ENCODE measurements at places on chromosomes 16 and 17. TPM values are rescaled to one million over a fixed set of nuclear protein-coding genes. Genes with fewer than 3 reads are reported as not detected.

DNA sequence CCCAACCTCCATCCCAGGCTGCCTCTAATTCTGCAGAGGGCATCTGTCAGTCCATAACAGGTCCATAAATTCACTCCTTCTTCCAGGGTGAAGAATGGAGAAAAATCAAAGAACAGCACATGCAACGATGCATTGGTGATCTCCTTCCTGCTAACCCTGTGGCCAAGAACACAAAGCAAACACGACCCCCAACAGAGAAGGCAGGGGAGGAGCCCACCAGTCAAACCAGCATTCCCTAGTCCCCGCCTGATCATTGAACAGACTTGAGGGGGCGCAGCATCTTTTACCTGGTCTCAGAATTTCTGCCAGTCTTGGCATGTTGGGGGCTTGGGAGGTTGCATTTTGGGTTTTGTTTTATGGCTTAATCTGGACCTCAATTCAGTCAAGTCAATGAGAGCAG, 476.0 kb downstream of the SLC39A11 start:
- DNase-seq: no peak

GRCh38 chr16:86321491-86321890, 188.8 kb upstream of the FOXF1 start:
- no peak for DNase-seq

DNA sequence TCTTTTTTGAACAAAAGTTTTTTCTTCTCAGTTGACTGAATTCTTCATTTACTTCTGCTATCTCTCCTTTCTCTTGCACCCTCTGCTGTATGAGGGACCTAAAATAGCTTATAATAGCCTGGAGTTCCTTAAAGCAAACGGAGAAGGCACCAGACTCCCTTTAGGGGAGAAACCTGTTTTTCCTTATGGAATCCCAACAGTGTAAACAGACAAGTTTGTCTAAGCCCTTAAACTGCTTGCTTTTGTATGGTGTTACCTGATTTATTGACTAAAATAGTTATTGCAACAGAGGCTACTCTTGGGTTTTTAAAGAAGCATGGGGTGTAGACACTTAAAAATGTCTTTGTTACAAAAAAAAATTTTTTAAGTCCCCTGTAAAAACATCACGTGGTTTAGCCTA, 12.9 kb upstream of the TRIM25 start:
- DNase-seq: no peak

DNA sequence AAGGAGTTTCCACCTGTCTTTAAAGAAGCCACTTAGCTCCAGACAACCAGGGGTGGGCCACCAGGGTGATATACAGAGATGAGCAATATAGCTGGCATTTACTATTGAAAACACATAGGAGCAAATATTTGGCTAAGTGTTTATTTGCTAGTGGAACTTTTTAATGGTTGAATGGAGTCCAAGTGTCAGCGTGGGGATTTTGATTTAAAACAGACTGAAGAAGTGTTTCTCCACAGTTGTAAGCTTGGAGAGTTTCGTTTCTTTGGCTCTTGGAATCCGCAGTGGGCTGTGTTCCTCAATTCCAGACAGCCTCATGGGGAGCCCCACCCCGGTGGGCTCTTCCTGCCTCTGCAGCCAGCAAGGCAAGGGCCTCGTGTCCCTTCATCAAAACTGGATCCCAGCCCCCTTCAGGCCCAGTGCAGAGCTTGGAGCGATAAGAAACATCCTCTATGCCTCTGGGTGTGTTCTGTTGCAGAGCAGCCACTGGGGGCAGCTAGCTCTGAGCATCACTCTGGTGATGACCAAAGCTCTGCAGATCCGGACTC, 36.1 kb downstream of the NOG start:
- no peak for DNase-seq

GRCh38 chr16:88623858-88624257, 14.5 kb upstream of the IL17C start:
- no peak for DNase-seq

DNA sequence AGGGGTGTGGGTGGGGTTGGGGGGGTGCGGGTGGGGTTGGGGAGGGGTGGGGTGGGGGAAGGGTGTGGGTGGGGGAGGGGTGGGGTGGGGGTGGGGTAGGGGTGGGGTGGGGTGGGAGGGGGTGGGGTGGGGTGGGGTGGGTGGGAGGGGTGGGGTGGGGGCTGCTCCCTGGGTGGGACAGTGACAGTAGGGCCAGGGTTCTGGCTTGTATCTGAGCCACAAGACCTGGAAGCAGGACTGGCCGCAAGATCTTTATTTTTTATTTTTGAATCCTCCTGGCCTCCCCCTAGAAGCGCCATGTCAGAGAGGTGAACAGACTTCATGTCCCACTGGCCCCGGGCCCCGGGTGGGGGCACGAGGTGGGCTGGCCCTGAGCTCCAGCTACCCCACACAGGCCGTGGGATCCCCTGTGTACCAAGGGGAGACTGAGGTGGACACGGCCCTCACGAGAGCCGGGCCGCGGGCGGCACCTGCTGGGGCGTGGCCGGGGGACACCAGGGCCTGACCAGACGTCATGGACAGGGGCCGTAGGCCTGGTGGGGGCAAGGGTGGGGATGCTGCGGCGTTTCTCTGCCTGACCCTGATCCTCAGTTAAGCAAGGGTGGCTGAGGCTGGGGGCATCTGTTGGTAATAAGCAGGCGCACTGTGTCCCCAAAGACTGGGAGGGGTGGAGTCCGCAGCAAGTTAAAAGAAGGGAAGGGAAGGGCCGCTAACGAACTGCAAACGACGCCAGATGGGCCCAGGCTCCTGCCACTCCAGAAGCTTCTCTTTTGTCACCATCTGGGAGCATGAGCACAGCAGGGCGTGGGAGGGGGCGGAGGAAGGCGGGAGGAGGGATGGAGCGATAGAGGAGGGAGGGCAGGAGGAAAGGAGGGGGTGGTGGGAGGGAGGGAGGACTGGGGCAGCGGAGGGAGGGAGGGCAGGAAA, 22.3 kb upstream of the PABPN1L start:
- DNase-seq: no peak

- DNase-seq: no peak
These were observed 93.2 kb downstream of the PGS1 start for GRCh38 chr17:78471635-78472034.

GRCh38 chr17:40511136-40511535, 9.7 kb upstream of the TNS4 start:
- no peak for DNase-seq

GRCh38 chr16:20336955-20337354, 9.6 kb upstream of the GP2 start:
- no peak for DNase-seq

- no peak for DNase-seq
These were observed 83.0 kb downstream of the CMIP start for GRCh38 chr16:81527477-81528178.

DNA sequence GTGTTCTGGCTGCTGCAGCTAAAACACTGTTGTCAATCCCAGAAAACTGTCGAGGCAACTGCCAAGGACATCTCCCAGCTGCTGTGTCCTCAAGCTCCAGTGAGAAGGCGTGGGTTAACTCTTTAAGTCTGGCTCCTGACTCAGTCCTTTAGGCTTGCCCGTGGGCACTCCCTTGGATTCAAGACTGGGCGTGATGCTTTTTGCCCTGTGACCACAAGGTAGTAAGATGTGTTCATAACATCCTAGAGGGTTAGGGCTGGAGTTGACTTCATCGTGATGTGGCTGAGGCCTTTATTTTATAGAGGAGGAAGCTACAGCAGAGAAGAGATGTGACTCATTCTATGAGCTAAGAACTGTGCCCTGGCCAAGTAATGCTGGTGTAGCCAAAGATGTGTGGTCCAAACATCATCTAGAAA, 50.9 kb upstream of the TEKT3 start:
- DNase-seq: no peak

GRCh38 chr16:65015599-65015998, 106.3 kb downstream of the CDH11 start:
- no peak for DNase-seq

DNA sequence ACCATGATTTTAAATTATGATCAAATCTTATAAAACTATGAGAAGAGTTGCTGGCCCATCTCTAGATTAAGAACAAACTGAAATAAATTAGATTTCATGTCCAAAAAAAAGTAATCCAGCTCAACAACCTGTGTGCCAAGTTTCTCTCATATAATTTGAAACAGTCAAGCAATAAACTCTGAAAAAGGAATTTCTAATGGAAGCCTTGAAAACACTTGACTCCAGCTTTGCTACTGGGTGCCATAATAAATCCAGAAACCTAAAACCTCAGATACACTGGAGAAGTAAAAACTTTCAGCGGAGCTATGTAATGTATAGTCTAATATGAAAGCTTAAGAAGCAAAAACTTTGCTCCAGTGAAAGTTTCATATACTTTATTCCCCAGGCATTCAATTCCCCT, 25.5 kb downstream of the RPGRIP1L start:
- no peak for DNase-seq

DNA sequence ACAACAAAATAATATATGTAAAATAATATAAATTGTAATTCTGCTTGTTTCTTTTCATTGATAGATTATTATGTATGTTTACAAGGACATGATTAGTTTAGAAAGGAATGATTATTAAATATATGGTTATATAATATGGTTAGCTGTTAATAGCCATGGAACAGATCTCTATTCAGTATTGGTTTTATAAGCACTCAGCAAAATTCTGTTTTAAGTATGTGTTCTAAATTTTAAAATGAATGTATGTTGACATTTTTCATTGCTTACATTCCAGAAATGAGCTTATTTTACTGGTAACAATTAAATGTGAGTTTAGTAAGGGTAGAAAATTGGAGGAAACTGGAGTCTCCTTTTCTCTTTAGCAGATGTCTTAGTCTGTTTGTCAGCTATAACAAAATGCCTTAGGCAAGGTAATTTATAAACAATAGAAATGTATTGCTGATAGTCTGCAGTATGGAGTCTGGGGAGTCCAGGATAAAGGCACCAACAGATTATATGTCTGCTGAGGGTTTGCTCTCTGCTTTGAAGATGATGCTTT, 45.4 kb downstream of the NFAT5 start:
- no peak for DNase-seq

DNA sequence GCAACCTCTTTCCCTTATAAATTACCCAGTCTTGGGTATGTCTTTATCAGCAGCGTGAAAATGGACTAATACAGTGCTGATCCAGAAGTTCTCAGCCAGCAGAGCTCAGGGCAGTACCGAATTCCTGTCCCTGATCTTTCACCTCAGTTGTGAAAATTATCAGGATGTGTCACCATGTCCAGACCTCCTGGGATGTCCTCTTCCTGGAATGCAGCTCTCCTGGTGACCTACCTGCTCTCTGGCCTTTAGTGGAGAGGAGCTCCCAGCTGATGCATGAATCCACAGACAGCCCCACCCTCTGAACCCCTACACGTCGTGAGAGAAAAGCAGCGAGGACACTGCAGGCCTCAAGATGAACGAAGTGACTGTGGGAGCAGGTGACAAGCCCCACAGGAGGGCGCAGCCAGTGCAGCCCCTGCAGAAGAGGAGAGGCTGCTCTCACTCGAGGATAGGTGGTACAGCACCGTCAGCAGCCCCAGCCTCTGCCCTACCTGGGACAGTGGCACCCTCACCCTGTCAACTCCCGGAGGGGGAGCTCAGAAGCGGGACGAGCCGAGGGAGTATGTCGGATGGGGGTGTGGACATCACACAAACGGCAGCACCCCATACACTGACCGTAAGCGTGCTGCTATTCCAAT, 22.0 kb upstream of the C16orf95 start:
- DNase-seq: no peak

- no peak for DNase-seq
These were observed 267.7 kb downstream of the FTO start for GRCh38 chr16:53971616-53972015.

GRCh38 chr16:50331570-50331969, 37.2 kb downstream of the BRD7 start:
- DNase-seq: no peak

DNA sequence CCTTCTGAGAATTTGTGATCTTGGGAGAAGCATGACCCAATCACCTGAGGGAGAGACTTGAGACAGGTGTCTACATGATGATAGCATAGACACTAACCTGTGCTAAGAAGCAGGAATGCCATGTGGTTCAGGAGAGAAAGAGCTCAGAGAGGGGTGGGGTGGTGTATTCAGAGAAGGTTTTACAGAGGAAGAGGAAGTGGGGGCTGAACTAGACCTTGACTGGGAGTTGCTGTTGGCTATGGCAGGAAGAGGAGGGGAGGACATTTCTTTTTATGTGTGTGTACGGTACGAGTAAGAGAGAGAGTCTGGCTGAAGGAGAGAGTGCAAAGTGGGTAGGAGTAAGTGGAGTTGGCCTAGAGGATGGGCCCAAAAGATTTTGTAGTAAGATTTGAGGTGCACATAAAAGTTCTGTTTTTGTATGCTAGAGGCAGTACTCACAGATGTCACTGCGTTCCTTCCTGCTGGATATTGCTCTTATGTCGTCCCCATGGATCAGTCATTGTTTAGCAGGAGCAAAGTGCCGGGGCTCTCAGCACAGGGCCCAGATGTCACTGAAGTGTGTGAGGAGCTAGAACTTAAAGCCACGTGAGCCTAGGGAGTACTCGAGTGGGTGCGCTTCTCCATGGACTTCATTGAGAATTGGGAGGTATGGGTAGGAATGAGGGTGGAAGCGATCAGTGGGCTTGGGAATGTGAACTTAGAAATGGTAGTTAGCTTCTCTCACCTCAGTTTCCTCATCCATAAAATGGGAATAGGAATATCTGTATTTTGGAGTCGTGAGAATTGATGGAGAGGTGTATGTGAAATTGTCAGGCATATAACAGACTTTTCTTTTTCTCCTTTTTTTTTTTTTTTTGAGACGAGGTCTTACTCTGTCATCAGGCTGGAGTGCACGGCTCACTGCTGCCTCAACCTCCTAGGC, 22.1 kb downstream of the SLC7A6 start:
- no peak for DNase-seq

DNA sequence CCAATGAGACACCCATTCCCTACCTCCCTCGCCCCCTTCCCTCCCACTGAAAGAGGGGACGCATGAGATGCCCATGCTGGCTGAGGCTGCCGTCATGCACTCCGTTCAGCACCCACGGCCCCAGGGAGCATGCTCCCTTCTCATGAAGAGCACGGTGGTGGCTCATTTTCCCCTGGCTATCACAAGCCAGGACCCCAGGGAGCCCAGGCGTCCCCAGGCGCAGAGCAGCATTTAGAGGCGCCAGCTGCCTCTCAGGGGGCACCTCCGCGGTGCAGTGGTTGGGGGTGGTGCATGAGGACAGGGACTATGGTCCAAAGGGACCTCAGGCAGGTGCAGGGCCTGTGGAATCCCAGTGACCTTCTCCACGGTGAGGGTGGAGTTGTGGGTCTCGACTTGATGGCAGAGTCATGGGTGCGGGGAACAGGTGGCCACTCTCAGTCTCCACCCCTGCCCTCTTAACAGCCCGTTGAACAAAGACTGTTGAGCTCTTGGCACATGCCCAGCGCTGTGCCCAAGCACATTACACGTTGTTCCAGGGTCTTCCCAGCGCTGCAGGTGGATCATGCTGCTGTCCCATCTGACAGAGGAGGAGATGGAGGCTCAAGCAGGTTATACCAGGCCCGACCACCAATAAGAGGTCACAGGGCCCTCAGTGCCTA, 13.6 kb downstream of the KIF19 start:
- DNase-seq: no peak

ACSM2A gene
- total RNA-seq: not detected

IL17C gene
- total RNA-seq: not detected

Measured in lower leg skin (tissue), 4 donors.